Stimulated activated CD8-positive, alpha-beta memory T cell treated with anti-CD3 and anti-CD28 coated beads, Interleukin-4, amount 100 ng/mL, for 1 hour (primary cell): ENCODE measurements at places on chromosomes 5 and 9.

DNA sequence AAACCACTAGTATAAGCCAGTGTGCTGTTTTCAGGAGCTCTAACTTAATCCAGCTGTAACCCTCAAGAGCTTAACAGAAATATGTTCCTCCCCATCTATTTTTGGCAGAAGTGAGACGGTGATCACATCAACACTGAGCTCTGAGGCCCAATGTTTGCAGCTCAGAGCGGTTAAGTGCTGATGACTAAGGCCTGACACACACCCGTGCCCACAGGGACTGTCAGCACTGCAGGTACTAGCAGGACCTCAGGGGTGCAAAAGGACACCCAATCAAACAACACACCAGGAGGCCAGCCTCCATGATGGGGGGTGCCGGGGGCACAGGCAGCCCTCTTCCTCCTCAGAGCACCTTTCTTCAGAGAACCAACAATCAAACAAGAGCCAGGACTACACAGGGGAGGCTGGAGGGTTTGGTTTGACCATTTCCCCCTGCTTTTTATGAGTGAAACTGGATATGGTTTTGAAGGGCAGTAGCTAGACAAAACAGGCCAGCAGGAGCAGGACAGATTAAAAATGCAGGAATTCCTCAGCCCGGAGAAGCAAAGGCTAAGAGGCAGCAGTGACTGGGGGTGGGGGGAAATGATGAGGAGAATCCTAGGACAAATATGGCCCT is 61.3 kb downstream of the RAPGEF1 start:
- DNase-seq: peak; percentile 40

GRCh38 chr5:53288511-53288910 is 179.0 kb upstream of the MOCS2 start:
- DNase-seq: no peak

DNA sequence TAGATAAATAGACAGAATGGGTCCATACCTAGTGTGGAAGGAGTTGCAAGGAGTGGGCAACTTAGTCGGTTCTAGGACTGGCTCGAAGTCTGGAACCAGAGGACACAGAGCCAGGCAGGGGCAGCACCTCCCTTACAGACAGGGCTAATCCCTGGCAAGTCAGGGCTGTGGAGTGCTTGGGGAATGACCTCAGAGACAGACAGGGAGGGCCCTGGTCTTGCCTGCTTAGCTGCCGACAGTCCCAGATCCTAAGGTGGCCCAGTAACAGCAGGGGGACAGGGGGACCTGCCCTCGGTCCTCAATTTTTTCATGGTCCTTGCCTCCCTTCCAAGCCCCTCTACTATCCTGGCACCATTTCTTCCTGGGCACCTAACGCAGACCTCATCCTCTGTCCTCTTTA is 222.4 kb upstream of the TNC start:
- no peak for DNase-seq

DNA sequence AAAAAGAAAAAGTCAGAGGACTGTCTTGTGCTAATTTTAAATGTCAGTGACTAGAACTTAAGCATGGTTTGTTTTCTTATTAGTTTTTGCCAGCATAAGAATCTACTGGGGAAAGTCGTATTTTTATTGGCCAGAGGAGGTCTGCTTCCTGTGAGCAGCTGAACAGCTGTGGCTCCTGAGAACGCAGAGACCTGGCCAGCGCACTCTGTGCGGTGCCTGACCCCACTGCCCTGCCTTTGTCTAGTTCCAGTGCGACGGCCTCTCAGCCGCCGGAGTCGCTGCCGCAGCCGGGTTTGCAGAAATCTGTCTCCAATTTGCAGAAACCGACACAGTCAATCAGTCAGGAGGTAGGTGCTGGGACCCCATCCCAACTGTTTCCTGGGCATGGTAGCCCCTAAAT is 42.5 kb downstream of the PRRC2B start:
- DNase-seq: no peak

DNA sequence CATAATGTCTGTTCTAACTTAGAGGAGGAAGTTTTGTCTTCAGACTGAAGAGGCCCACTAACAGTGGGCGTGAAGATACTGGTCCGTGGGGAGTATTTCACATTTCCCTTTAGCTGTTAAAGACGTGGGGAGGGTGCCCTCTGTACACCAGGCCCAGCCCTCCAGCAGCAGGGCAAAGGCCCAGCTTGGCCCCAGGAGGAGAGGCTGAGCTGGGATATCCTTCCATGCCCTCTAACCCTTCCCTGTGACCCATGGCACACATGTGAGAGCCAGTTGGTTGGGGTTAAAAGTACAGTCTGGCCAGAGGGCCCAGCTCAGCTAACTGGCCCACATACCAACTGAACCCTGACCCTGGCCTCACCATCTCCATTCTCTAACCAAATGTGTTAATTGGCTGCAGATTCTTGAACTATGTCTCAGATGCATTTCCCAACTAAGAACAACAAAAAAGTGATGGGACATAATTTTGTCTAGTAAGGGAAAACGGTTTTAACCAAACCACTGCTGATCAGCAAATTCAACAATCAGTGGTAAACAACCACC is 74.4 kb downstream of the LHFPL2 start:
- no peak for DNase-seq

GRCh38 chr5:160470437-160471361 is 49.0 kb downstream of the PTTG1 start:
- no peak for DNase-seq

- no peak for DNase-seq
Measured at GRCh38 chr5:14039576-14039975, 95.1 kb upstream of the DNAH5 start.

DNA sequence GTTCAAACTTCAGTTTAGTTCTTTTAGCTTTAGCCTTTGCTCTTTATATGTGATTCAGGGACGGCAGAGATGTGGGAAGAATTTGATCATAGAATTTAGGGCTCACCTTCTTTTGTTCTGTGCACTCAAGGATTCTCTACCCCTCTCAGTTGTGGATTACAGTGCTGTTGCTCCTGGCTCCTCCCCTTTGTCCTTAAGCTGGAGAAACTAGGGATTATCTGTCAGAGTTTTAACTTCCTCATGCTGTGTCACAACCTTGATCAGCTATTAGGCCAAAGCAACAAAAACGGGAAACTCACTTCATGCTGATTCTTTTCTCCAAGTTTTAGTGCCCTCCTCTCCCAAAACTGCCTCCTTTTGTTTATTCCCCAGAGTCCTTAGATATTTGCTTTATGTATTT is 13.0 kb upstream of the PCDHAC2 start:
- no peak for DNase-seq

GRCh38 chr5:53183880-53184279 is 74.3 kb upstream of the MOCS2 start:
- DNase-seq: no peak

- DNase-seq: no peak
Measured at GRCh38 chr5:132662925-132663770, 5.2 kb downstream of the IL13 start.

DNA sequence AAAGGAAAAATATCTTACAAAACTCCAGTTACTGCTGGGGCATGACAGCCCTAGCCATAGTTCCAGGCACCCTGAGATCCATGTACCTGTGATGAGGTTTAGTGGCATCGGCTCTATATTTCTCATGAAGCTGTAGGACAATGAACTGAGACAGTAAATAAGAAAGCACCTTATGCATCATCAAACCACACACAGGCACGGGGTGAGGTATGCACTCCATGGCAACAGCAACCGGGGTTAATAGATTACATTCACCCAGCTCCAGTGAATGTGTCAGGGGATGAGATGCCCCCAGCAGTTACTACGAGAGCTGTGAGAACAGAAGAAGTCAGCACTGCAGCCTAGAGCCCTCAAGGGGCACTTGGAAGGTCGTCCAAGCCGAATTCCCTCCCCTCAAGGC is 162.0 kb upstream of the S1PR3 start:
- no peak for DNase-seq

- DNase-seq: no peak
Measured at GRCh38 chr9:36623280-36623679, 50.6 kb downstream of the MELK start.

DNA sequence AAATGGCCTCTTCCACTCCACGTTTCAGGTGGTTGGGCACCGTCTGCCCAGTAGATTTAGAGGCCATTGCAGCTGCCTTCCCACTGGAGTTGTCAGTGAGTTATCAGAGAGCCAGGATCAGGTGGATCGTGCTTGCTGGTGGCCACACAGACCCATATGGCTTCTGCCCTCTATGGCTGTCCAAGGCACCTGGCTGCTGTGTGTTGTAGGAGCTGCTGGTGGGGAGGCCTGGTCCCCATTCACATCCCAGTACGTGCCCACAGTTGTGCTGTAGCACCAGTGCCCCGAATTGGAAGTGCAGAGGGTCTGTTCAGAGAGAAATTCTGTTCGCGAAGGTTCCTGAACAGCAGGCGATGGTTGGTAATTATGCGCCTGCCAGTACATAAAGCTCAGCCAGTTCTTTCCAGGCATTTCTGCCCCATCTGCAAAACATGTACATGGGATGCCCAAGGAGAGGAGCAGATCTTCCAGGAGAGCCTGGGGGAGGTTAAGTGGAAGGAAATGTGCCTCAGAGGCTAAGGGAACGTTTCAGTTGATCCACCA is 41.1 kb downstream of the UBE2QL1 start:
- no peak for DNase-seq

DNA sequence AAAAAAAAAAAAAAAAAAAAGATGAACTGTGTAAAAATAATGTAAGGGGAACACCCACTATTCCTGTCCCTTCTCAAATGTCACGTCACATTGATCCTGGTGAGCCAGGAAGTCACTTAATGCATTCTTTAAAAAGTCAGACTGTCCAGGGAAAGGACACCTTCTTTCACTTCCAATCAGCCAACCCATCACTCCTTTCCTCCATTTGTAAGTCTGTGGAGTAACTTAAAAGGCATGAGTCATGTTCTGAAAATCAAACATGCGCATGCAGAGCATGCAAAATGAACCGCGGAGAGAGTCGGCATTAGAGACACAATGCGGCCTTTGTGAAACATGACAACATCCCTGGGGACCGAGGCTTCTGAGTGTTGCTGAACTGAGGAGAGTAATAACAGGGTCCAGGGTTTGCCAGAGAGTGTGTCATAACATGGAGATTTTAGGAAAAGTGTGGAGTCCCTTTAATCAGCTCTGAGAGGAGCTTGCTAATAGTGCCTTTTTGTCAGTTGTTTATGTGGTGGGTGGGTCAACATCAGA is 77.6 kb upstream of the SEMA6A start:
- DNase-seq: no peak

DNA sequence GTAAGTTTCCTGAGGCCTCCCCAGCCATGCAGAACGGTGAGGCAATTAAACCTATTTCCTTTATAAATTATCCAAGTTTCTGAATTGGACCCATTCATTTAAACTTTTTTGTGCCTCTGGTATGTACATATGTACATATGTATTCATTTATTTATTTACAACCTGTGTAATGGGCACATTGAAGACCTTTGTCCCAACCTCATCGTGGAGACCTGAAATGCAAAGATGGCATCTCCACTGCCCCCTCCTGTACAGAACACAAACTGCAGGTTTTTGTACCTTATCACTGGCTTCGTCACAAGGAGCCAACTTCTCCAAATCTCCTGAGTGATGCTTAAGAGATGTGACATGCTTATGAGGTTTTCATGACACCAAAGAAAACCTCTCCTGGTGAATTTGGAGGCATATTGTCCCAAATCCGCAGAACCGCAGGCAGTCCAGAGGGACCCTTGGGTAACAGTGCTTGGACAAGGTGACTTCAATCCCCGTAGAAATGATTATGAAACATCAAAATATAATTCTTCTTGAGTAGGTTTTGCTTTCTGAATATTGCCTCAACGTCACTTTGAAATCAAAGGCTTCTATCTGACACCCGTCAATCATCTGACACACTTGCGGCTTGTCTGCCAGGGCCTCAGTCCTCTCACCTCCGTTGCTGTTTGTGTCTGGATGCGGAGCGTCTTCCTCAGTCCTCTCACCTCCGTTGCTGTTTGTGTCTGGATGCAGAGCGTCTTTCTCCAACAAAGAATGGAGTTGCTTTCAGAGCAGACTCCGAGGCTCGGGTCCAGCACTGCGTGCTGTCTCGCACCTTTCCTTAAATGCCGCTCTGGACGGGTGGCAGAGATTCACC is 135.0 kb upstream of the IRX4 start:
- no peak for DNase-seq

- no peak for DNase-seq
Measured at GRCh38 chr5:148887123-148887881, 60.9 kb downstream of the ADRB2 start.

- DNase-seq: no peak
Measured at GRCh38 chr9:132049900-132050299, 29.8 kb downstream of the MED27 start.

- DNase-seq: no peak
Measured at GRCh38 chr5:73515232-73515631, 17.0 kb downstream of the BTF3 start.

- peak; percentile 5 for DNase-seq
Measured at GRCh38 chr5:115601701-115602590, at the start of gene TICAM2. Gene TICAM2 (minus strand): TSS chr5:115602479. CDS start chr5:115581256, 21,223 bp downstream.

DNA sequence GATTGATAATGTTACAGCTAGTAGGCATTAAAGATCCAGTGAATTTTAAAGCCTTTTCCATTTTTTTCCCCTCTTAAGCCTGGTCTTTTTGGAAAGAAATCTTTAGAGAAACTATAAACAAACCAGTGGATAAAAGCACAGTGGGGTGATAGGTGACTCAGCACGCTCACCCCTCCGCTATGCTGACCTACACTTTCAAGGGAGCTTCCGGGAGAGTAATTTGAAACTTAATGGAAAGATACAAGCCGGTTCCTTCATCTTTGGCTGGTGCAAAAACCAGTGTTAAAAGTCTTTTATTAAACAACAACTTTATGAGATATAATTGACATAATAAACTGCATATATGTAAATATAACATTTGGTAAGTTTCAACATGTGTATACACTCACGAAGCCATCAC is 27.0 kb upstream of the ALDOB start:
- no peak for DNase-seq

DNA sequence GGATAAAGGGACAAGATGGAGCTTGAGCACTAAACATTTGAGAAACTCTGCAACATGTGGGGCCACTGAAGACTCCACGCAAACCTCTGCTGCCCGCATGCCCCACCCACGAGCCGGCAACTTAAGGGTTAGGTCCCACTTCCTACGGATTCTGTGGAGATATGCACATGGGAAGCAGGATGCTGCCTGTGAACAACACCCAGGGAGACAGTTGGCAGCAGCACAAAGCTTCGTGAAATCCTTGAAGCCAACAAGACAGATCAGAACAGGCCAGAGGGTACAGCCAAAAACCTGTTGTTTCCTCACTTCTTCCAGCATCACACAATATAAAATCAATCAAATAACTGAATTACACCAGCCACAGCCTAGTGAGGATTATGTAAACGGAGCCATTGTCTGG is 270.4 kb downstream of the ENC1 start:
- no peak for DNase-seq

DNA sequence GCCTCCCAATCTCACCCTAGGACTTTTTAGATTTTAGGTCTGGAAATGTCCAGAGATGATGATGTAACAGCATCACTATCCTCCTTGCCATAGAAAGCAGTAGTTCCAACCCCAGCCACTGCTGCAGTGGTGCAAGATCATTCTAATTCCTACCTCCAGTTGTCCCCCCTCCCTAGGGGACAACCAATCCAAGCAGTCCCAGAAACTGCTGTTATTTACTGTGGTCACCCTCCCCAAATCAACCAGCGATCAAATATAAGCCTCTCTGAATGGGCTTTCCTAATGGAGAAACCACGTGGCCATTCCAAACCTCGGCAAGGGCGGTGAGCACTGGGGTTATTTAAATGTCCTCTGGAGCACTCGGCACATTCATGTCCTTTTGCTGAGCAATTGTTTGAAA is 159.8 kb downstream of the SLF1 start:
- DNase-seq: no peak

- no peak for DNase-seq
Measured at GRCh38 chr9:134174073-134174449, 9.7 kb upstream of the RNU6ATAC start.
